ENCODE measurements at places on chromosomes 4 and X.

DNA sequence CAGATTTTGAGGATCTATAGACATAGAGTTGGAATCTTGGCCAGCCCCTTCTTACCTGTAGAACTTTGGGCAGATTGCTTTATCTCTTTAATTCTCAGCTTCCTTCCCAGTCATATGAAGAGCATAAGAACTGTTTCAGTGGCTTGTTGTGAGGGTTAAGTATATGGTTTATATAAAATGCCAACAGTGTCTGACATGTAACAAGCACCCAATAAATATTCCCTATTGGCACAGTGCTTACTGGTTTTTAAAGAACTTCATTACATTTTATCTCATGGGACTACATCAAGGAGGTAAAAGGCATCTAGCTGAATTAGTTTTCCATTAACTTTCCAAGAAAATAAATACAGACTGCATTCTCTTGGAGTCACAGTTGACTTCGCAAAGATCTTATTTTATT is 106.7 kb upstream of the LIMCH1 start:
- DNase-seq = no peak

- no peak for DNase-seq
Measured at GRCh38 chr4:15875663-15876460, 62.7 kb downstream of the FGFBP1 start.

GRCh38 chrX:150347471-150347870 is 15.6 kb upstream of the MAMLD1 start:
- DNase-seq = no peak

DNA sequence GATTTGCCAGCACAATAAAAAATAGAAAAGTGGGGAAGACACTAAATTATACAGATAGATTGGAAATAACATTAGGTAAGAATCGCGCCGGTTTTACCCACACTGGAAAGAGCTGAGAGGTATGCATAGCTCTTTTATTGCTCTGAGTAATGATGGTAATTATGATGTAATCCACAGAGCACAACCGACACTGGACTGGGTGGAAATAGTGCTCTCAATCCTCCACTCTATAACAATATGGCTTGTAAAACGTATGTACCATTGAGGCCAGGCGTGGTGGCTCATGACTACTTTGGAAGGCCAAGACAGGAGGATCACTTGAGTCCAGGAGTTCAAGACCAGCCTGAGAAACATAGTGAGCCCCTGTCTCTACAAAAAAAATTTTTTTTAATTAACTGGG is 104.3 kb upstream of the RAPGEF2 start:
- DNase-seq = peak; percentile 76

DNA sequence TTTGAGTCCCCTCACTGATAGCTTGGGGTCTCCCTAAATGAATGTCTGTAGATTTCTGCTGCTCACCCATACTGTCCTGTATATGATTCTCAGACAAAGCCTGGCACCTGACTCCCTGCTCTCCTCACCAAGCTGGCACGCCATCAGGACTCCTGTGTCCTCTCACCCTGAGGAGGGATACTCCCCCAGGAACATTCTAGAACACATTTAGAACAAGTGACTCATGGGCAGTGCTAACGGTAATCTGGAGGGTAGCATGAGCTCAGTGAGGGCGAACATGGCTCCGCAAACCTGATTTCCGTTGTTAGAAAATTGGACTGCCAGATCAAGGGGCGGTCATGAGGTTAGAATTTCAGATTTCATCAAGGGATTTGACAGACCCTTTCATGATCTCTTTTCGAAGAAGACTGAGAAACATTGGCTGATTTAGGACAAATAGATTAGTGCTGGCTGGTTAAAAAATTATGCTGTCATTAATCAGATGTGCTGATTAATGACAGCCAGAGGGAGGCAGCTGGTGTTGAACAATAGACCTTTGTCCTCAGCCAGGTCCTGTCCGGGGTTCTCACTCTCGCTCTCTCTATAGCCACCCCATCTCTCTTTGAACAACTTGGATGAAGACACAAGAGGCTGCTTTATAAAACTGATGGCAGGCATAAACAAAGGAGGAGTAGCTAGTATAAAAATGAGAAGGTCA is 244.3 kb downstream of the PTTG2 start:
- DNase-seq = no peak

DNA sequence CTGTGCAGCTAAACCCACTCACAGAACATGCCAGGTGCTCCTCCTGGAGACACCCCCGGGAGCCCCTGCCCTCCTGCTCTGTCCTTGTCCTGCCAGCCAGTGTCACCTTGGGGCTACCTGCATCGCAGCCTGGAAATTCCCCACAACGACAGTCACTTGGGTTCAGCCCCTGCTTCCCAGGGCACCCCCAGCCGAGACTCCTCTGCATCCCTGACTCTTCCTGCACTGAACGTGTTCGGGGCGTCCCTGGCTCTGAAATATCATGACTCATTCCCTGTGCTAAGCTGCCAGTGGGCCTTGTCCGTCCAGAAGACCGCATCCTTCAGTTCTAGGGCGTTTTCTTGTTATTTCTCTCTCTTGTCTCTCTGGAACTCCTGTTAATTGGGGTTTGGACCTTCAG is 5.8 kb downstream of the CFAP99 start:
- no peak for DNase-seq

DNA sequence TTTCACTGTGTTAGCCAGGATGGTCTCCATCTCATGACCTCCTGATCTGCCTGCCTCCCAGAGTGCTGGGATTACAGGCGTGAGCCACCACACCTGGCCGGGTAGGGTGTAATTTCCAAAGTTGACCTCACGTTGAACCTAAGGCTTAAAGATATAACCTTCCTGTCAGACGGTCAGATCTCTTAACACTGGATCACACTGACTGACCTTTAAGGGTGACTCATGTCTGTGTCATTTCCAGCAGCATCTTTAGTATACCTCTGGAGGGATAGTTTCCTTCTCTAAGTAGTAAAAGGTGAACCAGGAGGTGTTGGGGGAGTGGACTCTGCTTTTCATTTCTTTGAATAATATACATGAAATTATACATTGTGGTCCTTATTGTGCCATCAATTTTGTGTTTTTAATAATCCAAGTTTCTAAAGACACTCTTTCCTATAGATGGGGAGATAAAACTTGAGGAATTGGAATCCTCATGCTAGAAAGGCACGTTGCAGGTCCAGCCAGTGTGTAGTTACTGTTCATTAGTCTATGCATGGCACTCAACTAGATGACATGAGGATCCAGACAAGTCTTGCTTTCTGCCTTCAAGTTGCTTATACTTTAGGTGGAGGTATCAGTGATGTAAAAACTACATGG is 45.7 kb downstream of the ARHGAP10 start:
- peak; percentile 44 for DNase-seq

- DNase-seq = no peak
Measured at GRCh38 chr4:81628489-81628888, 156.8 kb upstream of the RASGEF1B start.

DNA sequence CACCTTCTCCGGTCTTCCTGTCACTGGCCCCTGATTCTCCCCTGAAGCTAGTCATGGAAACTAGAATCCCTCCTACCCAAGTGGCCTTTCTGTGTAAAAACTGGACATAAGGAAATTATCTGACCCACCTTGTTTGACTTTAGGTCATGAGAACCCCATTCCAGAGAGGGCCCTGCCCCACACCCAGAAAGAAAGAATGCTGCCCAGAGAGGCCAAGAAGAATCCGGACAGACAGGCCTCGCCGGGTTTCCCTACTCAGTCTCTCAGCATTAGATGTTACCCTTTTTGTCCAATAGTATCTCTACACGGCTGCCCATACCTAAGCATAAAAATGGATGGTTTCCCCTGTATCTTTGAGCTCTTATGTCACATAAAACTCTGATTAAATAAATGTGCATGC is 83.3 kb upstream of the HELT start:
- DNase-seq = no peak

DNA sequence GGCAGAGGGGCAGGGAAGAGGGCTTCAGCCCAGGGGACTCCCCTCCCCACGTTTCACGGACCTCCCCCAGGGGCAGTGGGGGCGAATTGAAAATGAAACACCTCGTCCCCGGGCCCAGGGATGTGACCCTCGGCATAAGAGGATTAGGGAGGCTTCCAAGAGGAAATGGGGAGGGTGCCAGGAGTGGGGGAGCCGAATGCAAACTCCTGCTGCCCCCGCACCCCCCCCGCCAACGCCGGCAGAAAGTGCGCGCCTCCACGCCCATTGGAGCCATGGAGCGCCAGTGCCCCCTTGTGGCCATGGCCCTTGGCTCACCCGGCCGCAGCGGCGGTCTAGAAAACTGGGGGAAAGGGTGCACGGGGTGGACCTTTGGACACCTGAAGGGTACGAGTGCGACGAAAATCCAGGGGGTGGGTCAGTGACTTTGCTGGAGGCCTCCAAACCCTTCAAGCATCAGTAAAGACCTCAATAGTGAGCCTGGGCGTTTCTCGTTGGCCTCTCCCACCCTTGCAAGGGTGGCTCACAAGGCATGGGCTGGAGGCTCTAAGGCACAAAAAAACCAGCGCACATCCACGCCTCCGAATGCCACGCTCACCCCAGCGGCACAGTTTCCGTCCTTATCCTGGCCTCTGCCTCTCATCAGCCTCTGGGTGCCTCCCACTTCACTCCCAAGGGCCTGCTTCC is 120.8 kb upstream of the PJA1 start:
- peak; percentile 19 for DNase-seq
